ENCODE measurements at places on chromosomes 12 and 14. TPM values are rescaled to one million over a fixed set of nuclear protein-coding genes. Genes with fewer than 3 reads are reported as not detected.

FAR2 gene
- 93.0 TPM for total RNA-seq

CIROP gene
- total RNA-seq = not detected

TPI1 gene
- 700 TPM for total RNA-seq

AKAP5 gene
- 8.0 TPM for total RNA-seq

FAM90A1 gene
- total RNA-seq = not detected

TDRD9 gene
- 0.98 TPM for total RNA-seq

NPAS3 gene
- 9.7 TPM for total RNA-seq

TAS2R30 gene
- 3.0 TPM for total RNA-seq

DPPA3 gene
- total RNA-seq = not detected

LGALS3 gene
- total RNA-seq = 488 TPM

RAB2B gene
- 19.1 TPM for total RNA-seq

FAM186B gene
- total RNA-seq = 0.39 TPM

DTX1 gene
- total RNA-seq = 0.67 TPM

CCDC196 gene
- 2.1 TPM for total RNA-seq

BCL2L2 gene
- total RNA-seq = 41.4 TPM

ASPG gene
- total RNA-seq = 15.0 TPM

SMOC1 gene
- 1.7 TPM for total RNA-seq

TAS2R31 gene
- 3.5 TPM for total RNA-seq

GPR137C gene
- total RNA-seq = 0.82 TPM

STON2 gene
- 31.1 TPM for total RNA-seq

ACOT6 gene
- not detected for total RNA-seq

CCDC38 gene
- not detected for total RNA-seq

ENDOU gene
- 0.19 TPM for total RNA-seq

CLEC2D gene
- total RNA-seq = 10.1 TPM

RNASE7 gene
- total RNA-seq = 0.19 TPM

SDR9C7 gene
- not detected for total RNA-seq

AICDA gene
- total RNA-seq = not detected

KRT72 gene
- total RNA-seq = not detected

NEUROD4 gene
- not detected for total RNA-seq

LTBR gene
- total RNA-seq = 114 TPM

Data from mucosa of descending colon (tissue), 3 donors.